IMR-90 (cell line): ENCODE measurements at places on chromosomes 3 and 15. TPM values are rescaled to one million over a fixed set of nuclear protein-coding genes. Genes with fewer than 3 reads are reported as not detected.

The HEG1 gene
- total RNA-seq = 23.9 and 25.6 TPM in 2 replicates

The LSMEM2 gene
- total RNA-seq = under 0.01 TPM in 2 replicates

The CD86 gene
- total RNA-seq = not detected in 2 replicates

The TGFBR2 gene
- 87.5 and 89.7 TPM in 2 replicates for total RNA-seq

The KNG1 gene
- total RNA-seq = not detected in 2 replicates

The CFAP20DC gene
- total RNA-seq = 1.6 and 2.8 TPM in 2 replicates

The FANCD2OS gene
- total RNA-seq = not detected in 2 replicates

The MST1R gene
- total RNA-seq = under 0.01 TPM in 1 of 2 replicates, not detected in the other

The UBE2Q2 gene
- 28.9 and 44.2 TPM in 2 replicates for total RNA-seq

The RPUSD2 gene
- 11.9 and 13.4 TPM in 2 replicates for total RNA-seq

The IGDCC3 gene
- total RNA-seq = under 0.01 and 0.18 TPM in 2 replicates

The GOLGA6A gene
- total RNA-seq = not detected in 2 replicates

The LIPH gene
- 0.28 and 0.36 TPM in 2 replicates for total RNA-seq

The IGF2BP2 gene
- total RNA-seq = 88.2 and 126 TPM in 2 replicates

The ADAMTS17 gene
- total RNA-seq = 0.28 TPM in 1 of 2 replicates, not detected in the other

The SLC24A5 gene
- not detected in 2 replicates for total RNA-seq

The ZDHHC19 gene
- not detected in 2 replicates for total RNA-seq

The GNAT1 gene
- total RNA-seq = not detected in 2 replicates

The ACAN gene
- total RNA-seq = 0.54 and 0.56 TPM in 2 replicates

The TAGLN3 gene
- total RNA-seq = 3.2 and 3.6 TPM in 2 replicates

The STXBP5L gene
- not detected in 2 replicates for total RNA-seq

The FAM227B gene
- 1.8 and 2.5 TPM in 2 replicates for total RNA-seq

The XCR1 gene
- total RNA-seq = not detected in 2 replicates

The DAZL gene
- total RNA-seq = not detected in 2 replicates

The GHSR gene
- not detected in 2 replicates for total RNA-seq

The ALPK3 gene
- total RNA-seq = under 0.01 TPM in 2 replicates

The AADAC gene
- total RNA-seq = not detected in 2 replicates

The CIAO2A gene
- total RNA-seq = 36.7 and 69.4 TPM in 2 replicates

The SRGAP3 gene
- 1.1 and 1.4 TPM in 2 replicates for total RNA-seq

The CAMK2N2 gene
- total RNA-seq = not detected in 2 replicates

The ISL2 gene
- total RNA-seq = 1.1 and 1.3 TPM in 2 replicates

The SLC12A8 gene
- total RNA-seq = 1.9 and 2.2 TPM in 2 replicates

The MAGI1 gene
- total RNA-seq = 24.2 and 26.4 TPM in 2 replicates

The CAMKV gene
- not detected in 2 replicates for total RNA-seq

The KCNMB3 gene
- total RNA-seq = 0.72 and 0.83 TPM in 2 replicates

The BBS4 gene
- 9.7 and 15.8 TPM in 2 replicates for total RNA-seq

The TGM5 gene
- total RNA-seq = not detected in 2 replicates

The FEZF2 gene
- not detected in 2 replicates for total RNA-seq

The NKTR gene
- 24.0 and 51.4 TPM in 2 replicates for total RNA-seq

The FBXW12 gene
- total RNA-seq = not detected in 2 replicates

The PLA2G4F gene
- not detected in 2 replicates for total RNA-seq

The IQCF5 gene
- not detected in 2 replicates for total RNA-seq
